ENCODE measurements at places on chromosomes 11 and 22.

- peak; percentile 1 for DNase-seq
Observed at GRCh38 chr22:43616645-43617044, 195.5 kb downstream of the EFCAB6 start.

DNA sequence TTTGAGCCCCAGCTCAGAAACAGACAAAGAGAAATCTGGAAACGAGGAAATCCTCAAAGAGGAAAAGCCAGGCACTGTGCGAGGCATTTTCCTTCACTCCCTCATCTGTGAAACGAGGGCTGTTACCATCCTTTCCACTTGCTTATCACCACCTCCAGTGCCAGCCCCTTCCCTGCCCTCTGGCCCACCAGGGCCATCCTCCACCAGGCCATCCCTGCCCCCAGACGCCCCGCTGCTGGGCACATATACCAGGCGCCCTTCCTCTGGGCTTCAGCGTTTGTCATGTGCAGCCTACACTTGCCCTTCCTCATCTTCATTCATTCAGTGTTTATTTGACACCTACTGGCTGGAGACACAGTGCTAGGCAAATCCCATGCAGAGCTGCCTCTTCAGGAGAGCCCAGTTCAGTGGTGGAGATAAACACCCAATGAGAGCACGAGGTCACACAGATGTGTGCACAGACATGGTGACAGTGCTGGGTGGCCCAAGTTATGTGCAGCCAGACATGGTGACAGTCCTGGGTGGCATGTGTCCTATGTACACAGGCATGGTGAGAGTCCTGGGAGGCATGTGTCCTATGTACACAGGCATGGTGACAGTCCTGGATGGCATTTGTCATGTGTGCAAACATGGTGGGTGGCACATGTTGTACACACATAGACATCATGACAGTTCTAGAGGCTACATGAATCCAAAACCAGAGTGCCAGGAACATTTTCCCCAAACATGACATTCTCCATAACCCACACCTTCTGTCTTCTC is 9.7 kb downstream of the SPTBN2 start:
- no peak for DNase-seq

DNA sequence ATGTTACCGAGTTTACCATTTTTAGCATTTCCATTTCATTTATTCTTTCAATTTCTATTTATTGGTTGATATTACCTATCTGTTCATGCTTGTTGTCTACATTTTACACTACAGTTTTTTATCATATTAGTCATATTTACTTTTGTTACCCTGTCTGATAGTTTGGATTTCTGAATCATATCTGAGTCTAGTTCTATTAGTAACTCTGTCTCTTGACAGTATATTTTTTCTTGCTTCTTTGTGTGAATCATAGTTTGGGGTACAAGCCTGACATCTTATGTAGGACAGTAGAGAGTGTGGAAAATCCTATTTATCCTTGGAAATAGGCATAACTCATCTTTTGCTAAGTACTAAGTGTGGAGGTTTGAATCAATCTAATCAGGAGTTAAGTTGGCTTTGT is 263.9 kb upstream of the SESN3 start:
- no peak for DNase-seq

- no peak for DNase-seq
Observed at GRCh38 chr22:23908587-23909205, 14.5 kb downstream of the MIF start.
